ENCODE measurements at places on chromosomes 5 and 9. TPM values are rescaled to one million over a fixed set of nuclear protein-coding genes. Genes with fewer than 3 reads are reported as not detected.

GRCh38 chr9:38489057-38489456 lies 64.8 kb upstream of the IGFBPL1 start:
- no peak for DNase-seq

GRCh38 chr5:117859176-117859575 lies 1129.2 kb downstream of the DTWD2 start:
- DNase-seq, result no peak

DNA sequence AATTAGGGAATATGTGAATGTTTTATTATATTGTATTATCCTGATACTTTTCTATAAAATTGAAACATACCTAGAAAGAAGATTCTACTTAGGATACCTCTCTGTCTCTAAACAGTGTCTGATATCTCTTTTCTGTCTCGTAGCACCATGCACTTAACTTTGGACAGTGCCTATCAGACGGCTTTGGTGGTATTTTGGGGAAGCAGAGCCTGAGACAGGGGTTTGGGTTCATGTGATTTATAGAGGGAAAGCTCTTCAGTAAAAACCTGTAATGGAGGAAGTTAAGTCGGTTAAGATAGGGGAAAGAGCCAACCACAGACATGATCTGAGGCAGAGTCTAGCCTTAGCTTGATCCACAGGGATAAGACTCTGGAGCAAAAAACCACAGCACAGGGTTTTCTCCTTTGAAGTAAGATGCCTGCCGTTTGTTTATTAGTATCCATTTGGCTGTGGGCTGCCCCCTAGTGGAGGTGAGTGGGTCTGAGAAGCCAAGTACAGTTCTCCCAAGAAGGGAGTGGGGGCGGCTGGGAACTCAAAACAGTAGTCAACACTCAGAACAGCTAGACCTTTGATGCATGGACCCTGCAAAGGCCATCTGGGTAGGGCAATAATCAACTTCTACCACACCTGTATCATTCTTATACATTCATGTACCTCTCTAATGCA lies 141.2 kb upstream of the ASTN2 start:
- DNase-seq, result peak; percentile 74

DNA sequence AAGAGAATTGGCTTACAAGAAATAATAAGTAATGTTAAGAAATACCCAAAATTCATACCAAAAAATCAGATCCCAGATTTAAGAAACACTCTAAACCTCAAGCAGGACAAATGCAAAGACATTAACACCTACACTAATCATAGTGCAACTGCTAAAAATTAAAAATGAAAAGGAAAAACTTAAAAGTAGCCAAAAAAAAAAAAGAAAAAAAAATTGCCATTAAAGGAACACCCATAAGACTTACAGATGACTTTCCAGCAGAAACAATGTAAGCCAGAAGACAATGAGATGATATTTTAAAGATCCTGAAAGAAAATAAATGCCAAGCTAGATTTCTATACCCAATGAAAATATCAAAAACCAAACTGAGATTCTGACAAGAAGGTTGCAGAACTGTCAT lies 101.5 kb downstream of the DENND1A start:
- DNase-seq, result no peak

C8G gene
- total RNA-seq, result 0.90 TPM

Measured in aorta (tissue), 5 donors.